Ureter (tissue), 1 donor: ENCODE measurements at places on chromosomes 1 and 21. TPM values are rescaled to one million over a fixed set of nuclear protein-coding genes. Genes with fewer than 3 reads are reported as not detected.

SLC45A1 gene
- 3.3 TPM for total RNA-seq

ZNF436 gene
- 40.2 TPM for total RNA-seq

BCAS2 gene
- total RNA-seq = 46.0 TPM

TRAF3IP3 gene
- total RNA-seq = 6.2 TPM

KCNA2 gene
- 2.6 TPM for total RNA-seq

- no peak for DNase-seq
Observed at GRCh38 chr1:153355445-153356071, 2.1 kb upstream of the S100A9 start.

DNA sequence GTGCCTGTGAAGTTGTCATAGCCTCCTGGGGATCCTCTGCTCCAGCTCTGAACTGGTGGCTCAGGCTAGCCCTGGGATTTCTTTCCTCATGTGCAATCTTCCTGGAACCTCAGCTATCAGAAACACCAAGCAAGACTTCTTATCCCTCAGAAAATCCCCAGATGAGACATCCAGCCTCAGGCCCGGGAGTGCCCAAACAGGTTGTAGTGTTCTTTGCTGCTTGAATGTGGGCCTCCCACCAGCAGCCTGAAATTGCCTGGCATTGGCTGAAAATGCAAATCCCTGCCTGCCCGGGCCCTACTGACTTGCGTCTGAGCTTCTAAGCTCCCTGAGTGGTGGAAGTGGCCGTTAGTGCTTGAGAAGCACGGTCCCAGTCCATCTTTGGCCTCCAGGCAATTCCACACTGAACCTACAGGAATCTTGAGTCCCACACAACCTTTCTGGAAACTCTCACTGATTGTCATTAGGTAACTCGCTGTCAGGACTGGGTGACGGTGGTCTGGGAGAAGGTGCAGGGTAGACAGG, 146.8 kb downstream of the ZBTB18 start:
- no peak for DNase-seq

GRCh38 chr1:89687254-89687653, 54.3 kb downstream of the LRRC8C start:
- no peak for DNase-seq

DNA sequence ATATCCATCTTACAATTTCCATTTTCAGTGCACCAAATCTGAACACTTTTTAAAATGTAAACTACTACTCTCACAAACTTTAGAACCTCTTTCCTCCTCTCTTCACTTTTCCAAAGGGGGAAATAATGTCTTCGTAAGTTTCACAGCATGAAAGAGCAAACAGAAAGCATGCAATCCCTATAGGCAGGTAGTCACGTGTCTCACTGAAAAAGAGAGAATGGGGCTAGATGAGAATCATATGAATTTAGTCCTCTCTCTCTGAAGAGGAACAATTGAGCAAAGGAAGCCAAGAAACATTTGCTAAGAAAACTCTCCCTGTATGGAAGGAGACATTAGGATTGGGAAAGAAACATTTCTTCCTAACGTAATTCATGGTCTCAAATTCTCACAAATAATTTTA, 613.9 kb downstream of the PLA2G4A start:
- DNase-seq = no peak

DNA sequence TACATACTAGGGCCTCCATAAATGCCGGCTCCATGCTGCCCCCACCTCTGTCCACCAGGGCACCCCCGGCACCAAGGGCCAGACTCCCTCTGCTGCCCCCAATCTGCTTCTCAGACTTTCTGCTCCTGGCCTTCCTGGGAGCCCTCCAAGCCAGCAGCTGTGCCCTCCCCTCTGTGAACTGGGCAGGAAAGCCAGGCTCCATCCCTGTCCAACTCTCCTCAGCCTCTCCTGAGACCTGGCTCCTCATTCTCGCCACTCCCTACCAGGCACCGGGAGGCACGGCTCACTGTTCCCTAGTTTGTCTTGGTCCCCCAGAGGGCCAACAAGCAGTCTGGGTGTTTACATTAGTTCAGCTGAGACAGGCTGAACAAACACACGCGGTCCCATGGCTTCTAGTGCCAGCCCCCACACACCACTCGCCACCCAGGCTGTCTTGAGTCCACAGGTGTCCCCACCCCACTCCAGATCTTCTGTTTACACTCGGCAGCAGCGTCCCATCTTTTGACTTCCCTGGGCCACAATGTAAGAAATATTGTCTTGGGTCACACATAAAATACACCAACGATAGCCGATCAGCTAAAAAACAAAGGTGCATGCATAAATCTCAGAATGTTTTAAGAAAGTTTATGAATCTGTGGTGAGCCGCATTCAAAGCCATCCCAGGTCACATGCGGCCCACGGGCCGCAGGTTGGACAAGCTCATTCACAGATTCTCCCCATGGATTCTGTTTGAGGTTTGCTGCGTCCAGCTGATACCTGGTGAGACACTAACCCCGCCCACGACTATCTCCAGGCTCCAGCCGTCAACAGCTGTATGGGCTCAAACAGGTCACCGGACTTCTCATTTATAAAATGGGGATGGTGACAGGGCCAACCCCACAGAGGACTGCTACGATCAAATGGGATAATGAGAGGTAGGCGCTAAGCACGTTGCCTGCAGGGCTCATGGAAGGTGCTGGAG, 29.5 kb upstream of the ECE1 start:
- no peak for DNase-seq

DNA sequence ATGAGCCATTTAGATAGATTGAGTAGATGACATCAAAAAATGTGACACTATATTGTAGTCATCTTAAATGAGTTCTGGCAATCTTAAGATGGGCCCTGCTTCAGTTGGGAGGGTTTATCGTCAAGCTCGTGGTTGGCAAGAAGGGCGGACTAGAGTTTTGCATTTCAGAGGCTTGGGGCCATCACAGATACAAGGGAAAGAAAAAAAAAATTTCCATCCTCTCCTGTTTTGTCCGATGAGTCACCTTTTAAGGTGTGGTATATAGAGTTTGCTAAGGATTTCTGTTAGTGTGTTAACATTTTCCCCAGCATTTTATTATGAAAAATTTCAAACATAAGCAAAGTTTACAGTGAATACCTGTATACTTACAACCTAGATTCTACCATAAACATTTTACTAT, 31.8 kb upstream of the KCNQ4 start:
- no peak for DNase-seq
